ENCODE measurements at places on chromosomes 6 and 20. TPM values are rescaled to one million over a fixed set of nuclear protein-coding genes. Genes with fewer than 3 reads are reported as not detected.

Gene ID4
- 123 TPM for total RNA-seq

DNA sequence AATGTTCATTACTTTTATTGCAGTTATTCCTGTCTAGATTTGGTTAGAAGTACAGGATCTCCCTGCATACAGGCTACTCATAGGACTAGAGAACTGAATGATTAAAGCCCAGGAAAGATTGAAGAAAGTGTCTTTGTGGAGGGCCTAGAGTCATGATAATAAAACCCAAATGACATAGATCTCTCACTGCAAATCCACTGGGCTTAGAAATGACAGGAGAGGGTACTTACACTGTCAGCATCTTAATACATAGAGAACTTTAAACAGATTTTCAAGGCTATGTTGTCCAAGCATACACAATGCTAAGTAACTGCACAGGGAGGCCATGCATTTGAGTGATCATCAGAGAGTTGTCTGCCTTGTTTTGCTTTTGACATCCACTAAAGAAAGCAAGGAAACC, 383.8 kb upstream of the MAP3K7 start:
- DNase-seq: no peak

Gene TUBB2A
- 1,551 TPM for total RNA-seq

Gene PLEKHG1
- 9.0 TPM for total RNA-seq

GRCh38 chr6:18997375-18997826, 610.3 kb downstream of the RNF144B start:
- no peak for DNase-seq
